ENCODE measurements at places on chromosomes 11 and 22. TPM values are rescaled to one million over a fixed set of nuclear protein-coding genes. Genes with fewer than 3 reads are reported as not detected.

The CBLIF gene
- total RNA-seq, result not detected

The CCDC89 gene
- not detected for total RNA-seq

- no peaks in the 10 kb centered on the region for H3K27me3 ChIP-seq
- DNase-seq, result no peak
- no peak overlapping the region for H3K27ac ChIP-seq
- peaks cover 32% of the 10 kb centered on the region for H3K4me1 ChIP-seq
- H3K4me3 ChIP-seq, result no peak overlapping the region
Measured at GRCh38 chr22:17918840-17919239, 105.5 kb downstream of the MICAL3 start.

GRCh38 chr11:113505046-113505445, 29.8 kb upstream of the DRD2 start:
- H3K4me1 ChIP-seq, result no peaks in the 10 kb centered on the region
- no peak for DNase-seq
- H3K27me3 ChIP-seq, result no peaks in the 10 kb centered on the region
- H3K36me3 ChIP-seq, result no peaks in the 10 kb centered on the region
- H3K27ac ChIP-seq, result no peak overlapping the region

GRCh38 chr11:101914341-101914737, 471 bp upstream of the CEP126 start:
- H3K27ac ChIP-seq, result no peak overlapping the region
- H3K36me3 ChIP-seq, result no peaks in the 10 kb centered on the region
- H3K27me3 ChIP-seq, result no peaks in the 10 kb centered on the region
- DNase-seq, result no peak

DNA sequence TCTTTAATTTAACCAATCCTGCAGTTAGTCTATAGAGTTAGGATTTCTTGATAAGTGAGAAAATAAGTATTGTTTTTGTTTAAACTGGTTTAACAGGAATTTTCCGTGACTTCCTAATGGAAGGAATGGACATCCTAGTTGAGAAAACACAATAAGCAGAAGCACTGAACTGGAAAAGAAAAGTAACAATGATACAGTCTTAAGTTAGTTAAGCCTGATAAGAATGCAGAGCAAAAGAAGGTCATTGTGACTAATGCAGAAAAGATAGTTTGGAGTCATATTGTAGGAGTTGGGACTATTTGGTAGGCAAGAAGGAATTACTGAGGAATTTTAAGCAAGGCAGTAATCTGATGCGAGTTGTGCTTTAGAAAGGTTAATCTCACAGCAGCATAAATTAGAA, 11.7 kb downstream of the RNF141 start:
- no peaks in the 10 kb centered on the region for H3K4me1 ChIP-seq
- H3K27me3 ChIP-seq, result no peaks in the 10 kb centered on the region
- no peak overlapping the region for H3K4me3 ChIP-seq

DNA sequence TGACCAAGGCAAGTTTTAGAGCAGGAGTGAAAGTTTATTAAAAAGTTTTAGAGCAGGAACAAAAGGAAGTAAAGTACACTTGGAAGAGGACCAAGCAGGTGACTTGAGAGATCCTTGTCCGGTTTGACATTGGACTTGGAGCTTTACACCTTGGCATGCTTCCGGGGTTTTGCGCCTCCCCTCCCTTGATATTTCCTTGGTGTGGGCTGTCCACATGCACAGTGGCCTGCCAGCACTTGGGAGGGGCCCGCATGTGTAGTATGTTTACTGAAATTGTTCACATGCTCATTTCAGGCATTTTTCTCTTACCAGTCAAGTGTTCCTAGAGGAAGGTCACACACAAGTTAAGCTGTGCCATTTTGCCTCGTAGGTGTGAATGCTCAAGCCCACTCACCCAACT, 19.0 kb upstream of the THRSP start:
- no peaks in the 10 kb centered on the region for H3K36me3 ChIP-seq
- H3K27ac ChIP-seq, result no peak overlapping the region
- no peak overlapping the region for H3K4me3 ChIP-seq
- DNase-seq, result no peak

DNA sequence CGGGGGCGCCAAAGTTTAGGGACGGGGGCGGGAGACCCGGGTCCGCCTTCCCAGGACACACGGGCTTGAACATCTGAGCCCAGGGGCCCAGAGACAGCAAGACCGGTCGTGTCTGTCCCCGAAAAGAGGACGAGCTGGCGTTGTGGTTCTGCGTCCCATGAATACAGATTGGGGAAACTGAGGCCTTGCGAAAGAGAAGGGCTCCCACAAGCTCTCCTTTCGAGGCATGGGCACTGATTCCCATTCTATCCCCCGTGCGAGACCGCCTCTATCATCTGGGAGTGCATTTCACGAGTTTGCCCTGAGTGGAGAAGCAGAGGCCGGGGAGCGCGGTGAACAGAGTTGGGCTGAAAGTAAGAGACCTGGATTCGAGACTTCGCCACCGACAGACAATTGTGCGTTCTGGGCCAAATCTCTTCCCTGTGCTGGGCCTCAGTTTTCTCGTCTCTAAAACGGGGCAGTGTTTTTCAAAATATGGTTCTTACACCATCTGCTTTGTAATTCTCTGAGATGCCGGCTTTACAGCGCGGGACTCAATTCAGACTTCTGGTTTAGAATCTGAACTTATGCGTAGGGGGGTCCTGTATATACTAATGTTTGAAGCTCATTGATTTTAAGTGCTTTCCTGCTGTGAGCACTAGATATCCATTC, 471 bp downstream of the RNF185 start:
- no peak for DNase-seq
- peak overlapping the region; percentile 71 for H3K4me3 ChIP-seq
- H3K4me1 ChIP-seq, result no peaks in the 10 kb centered on the region
- peaks cover 25% of the 10 kb centered on the region for H3K27me3 ChIP-seq
- H3K27ac ChIP-seq, result 0 out of 2 replicates have a peak overlapping the region, but pooled peaks have one; percentile 23

The HSPB2 gene
- total RNA-seq, result 1.0 TPM

- peaks cover 24% of the 10 kb centered on the region for H3K27me3 ChIP-seq
- H3K27ac ChIP-seq, result no peak overlapping the region
- H3K36me3 ChIP-seq, result peaks cover 4% of the 10 kb centered on the region
- peak overlapping the region; percentile 9 for H3K4me3 ChIP-seq
- DNase-seq, result no peak
Measured at GRCh38 chr22:50272044-50272802, 2.0 kb upstream of the MAPK11 start.

GRCh38 chr11:93700830-93701229, 39.3 kb downstream of the CEP295 start:
- no peak overlapping the region for H3K4me3 ChIP-seq
- H3K27me3 ChIP-seq, result no peaks in the 10 kb centered on the region
- no peak for DNase-seq
- H3K4me1 ChIP-seq, result no peaks in the 10 kb centered on the region
- H3K27ac ChIP-seq, result no peak overlapping the region

The NXPE2 gene
- total RNA-seq, result not detected

GRCh38 chr11:134019500-134019899, 49.4 kb upstream of the JAM3 start:
- H3K4me3 ChIP-seq, result no peak overlapping the region
- no peak overlapping the region for H3K27ac ChIP-seq
- H3K27me3 ChIP-seq, result no peaks in the 10 kb centered on the region
- no peak for DNase-seq
- no peaks in the 10 kb centered on the region for H3K4me1 ChIP-seq
- no peaks in the 10 kb centered on the region for H3K36me3 ChIP-seq

The RASGRP2 gene
- total RNA-seq, result 40.6 TPM

The CDC42EP1 gene
- 11.2 TPM for total RNA-seq

DNA sequence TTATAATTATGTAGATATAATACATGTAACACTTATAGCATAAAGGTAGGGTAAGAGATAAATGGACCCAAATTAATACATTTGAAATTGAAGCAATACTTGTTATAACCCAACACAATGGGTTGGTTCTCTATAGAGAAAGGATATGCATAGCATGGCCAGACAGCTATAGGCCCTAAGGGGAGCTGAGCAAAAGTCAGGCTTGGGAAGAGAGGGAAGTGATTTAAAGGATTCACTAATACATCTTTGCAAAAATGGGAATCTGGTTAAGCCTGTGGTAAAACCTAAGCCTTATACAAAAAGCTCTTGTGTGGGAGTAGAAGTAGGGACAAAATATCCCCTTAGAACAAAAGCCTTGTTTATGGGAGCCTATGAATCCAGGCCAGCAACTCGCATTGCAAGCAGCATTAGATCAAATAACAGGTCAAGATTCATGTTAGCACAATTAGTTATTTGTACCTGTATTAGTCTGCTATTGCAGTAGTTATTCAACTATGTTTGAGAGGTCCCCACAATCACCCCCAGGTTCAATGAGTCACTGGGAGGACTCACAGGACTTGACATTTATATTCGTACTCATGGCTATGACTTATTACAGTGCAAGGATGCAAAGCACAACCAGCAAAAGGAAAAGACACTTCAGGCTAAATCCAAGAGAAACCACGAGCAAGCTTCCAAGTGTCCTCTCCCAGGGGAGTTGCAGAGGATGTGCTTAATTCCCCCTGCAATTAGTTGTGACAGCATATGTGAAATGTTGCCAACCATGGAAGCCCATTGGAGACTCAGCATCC, 144.7 kb upstream of the LMO1 start:
- no peak overlapping the region for H3K4me3 ChIP-seq
- no peaks in the 10 kb centered on the region for H3K36me3 ChIP-seq
- no peaks in the 10 kb centered on the region for H3K4me1 ChIP-seq
- H3K27ac ChIP-seq, result no peak overlapping the region
- no peak for DNase-seq
- no peaks in the 10 kb centered on the region for H3K27me3 ChIP-seq

DNA sequence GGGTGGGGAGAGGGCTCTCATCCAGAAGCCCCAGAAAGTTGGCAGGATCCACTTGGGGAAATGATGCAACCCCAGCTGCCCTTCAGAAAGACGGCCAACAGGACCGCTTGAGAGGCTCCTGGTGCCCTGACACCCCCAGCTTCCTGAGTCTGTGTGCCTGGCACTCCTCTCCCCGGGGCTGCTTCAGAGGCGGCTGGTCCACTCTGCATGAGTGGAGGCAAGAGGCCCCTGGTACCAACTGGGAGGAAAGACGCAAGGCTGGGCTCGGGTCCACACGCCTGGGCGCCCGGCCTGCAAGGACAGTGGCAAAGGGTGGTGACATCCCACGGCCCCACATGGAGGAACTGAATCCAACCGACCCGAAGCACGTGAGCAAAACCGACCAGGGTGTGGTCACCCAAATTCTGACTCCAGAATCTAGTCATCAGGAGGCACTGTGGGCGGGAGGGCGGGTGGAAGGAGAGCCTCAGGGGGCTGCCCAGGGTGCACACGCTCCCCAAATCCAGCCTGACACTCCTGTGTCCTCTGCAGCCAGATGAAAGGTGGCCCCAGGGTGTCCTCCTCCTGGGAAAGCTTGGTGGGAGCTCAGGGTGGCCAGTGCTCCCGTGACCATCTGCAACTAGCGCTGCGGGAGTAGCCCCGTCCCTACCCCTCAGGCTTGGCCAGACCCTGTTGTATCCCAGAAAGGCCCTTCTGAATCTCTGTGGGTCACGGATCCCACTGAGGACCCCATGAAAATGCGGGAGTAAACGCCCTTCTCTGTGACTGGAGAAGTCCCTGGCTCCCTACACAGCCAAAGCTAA, 3.7 kb downstream of the RNH1 start:
- H3K4me3 ChIP-seq, result no peak overlapping the region
- H3K27ac ChIP-seq, result no peak overlapping the region
- H3K36me3 ChIP-seq, result peaks cover 10% of the 10 kb centered on the region
- H3K4me1 ChIP-seq, result peaks cover 3% of the 10 kb centered on the region
- no peak for DNase-seq

GRCh38 chr11:69364921-69365320, 71.0 kb downstream of the MYEOV start:
- no peaks in the 10 kb centered on the region for H3K36me3 ChIP-seq
- H3K4me1 ChIP-seq, result no peaks in the 10 kb centered on the region
- no peak for DNase-seq
- no peak overlapping the region for H3K27ac ChIP-seq

GRCh38 chr22:33112580-33112979, 54.4 kb upstream of the SYN3 start:
- H3K27me3 ChIP-seq, result no peaks in the 10 kb centered on the region
- DNase-seq, result no peak
- no peaks in the 10 kb centered on the region for H3K36me3 ChIP-seq

- H3K27ac ChIP-seq, result no peak overlapping the region
- no peak overlapping the region for H3K4me3 ChIP-seq
- peaks cover 14% of the 10 kb centered on the region for H3K4me1 ChIP-seq
- DNase-seq, result no peak
Measured at GRCh38 chr11:77753230-77753629, 67.3 kb downstream of the RSF1 start.

DNA sequence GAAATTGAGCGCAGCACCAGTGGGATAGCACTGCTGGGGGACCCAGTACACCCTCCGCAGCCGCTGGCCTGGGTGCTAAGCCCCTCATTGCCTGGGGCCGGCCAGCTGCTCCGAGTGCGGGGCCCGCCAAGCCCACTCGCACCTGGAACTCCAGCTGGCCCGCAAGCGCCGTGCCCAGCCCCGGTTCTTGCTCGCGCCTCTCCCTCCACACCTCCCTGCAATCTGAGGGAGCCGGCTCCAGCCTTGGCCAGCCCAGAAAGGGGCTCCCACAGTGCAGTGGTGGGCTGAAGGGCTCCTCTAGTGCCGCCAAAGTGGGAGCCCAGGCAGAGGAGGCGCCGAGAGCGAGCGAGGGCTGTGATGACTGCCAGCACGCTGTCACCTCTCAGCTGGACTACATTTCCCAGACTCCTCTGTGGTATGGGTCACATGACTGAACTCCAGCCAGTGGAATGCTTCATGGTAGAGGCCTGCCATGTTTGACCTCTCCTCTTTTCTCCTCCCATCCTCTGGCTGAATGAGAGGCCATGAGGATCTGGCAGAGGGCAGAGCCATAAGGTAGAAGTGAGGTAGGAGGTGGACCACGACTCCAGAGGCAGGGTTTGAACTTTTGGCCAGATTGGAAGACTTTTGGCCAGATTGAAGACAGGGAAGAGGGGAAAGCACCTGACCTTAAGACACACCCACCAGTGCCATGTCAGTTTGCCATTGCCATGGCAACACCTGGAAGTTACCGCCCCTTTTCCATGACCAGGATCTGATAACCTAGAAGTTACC, 6.2 kb downstream of the MRGPRD start:
- no peak overlapping the region for H3K27ac ChIP-seq

GRCh38 chr11:46107408-46107718, 13.9 kb downstream of the PHF21A start:
- H3K27ac ChIP-seq, result no peak overlapping the region
- H3K27me3 ChIP-seq, result no peaks in the 10 kb centered on the region
- H3K4me3 ChIP-seq, result no peak overlapping the region
- no peak for DNase-seq
- no peaks in the 10 kb centered on the region for H3K36me3 ChIP-seq

DNA sequence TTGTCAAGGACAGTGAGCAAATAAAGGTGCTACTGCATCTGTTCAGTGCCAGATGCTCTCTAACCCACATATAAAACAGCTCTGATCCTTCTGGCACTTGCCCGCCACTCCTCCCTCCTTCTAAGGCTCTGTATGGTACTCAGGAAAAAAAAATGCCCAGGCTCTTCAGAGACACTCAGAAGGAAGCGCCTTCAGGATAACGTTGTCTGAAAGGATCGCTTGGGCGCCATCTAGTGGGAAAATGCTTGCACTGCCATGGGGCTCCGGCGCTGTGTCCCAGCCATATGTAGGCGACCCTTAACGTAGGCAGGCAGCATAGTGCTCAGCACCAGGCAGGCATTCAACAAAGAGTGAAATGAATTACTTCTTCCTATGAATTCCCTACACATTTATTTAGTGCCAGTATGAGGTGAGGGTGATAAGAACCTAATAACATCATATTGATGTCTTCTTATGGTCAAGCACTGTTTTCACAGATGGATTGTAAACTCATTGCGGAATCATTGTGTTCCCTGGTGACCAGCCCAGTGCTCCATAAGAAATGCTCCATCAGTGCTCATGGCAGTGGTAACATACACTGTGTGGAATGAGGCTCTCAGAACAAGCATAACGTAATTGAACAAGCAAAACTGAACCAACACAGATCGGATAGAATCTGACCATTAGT, 39.6 kb downstream of the PAMR1 start:
- H3K27ac ChIP-seq, result no peak overlapping the region
- H3K27me3 ChIP-seq, result no peaks in the 10 kb centered on the region
- DNase-seq, result peak; percentile 95
- no peak overlapping the region for H3K4me3 ChIP-seq
- peaks cover 4% of the 10 kb centered on the region for H3K36me3 ChIP-seq
- H3K4me1 ChIP-seq, result no peaks in the 10 kb centered on the region
